Activated CD8-positive, alpha-beta T cell treated with anti-CD3 and anti-CD28 coated beads for 36 hours (primary cell): ENCODE measurements at places on chromosomes 5 and 9. TPM values are rescaled to one million over a fixed set of nuclear protein-coding genes. Genes with fewer than 3 reads are reported as not detected.

The ORM2 gene
- not detected for total RNA-seq

The SEMA6A gene
- total RNA-seq, result not detected

The KIF24 gene
- 5.9 TPM for total RNA-seq

The GTF2H2C gene
- total RNA-seq, result 42.1 TPM

The CAMK4 gene
- total RNA-seq, result 80.7 TPM

The PSMB7 gene
- total RNA-seq, result 170 TPM

The CDKN2A gene
- total RNA-seq, result 2.5 TPM

The GABRA1 gene
- total RNA-seq, result not detected

The PROP1 gene
- not detected for total RNA-seq

The PCDHA6 gene
- not detected for total RNA-seq

The CER1 gene
- not detected for total RNA-seq

The ADGRV1 gene
- not detected for total RNA-seq

The HTR1A gene
- not detected for total RNA-seq

The SYNPO gene
- total RNA-seq, result 0.22 TPM

The SLC25A2 gene
- not detected for total RNA-seq

The DPP7 gene
- 227 TPM for total RNA-seq

The ADRA1B gene
- not detected for total RNA-seq

The CENPK gene
- total RNA-seq, result 79.2 TPM

The SPATA9 gene
- not detected for total RNA-seq

The ABCA1 gene
- total RNA-seq, result 0.20 TPM

The DNAH5 gene
- not detected for total RNA-seq

The OBP2B gene
- not detected for total RNA-seq

The NUTM2G gene
- not detected for total RNA-seq

The CATSPER3 gene
- 0.31 TPM for total RNA-seq

The MAMDC2 gene
- total RNA-seq, result not detected

The FOXD4L4 gene
- not detected for total RNA-seq

The SFXN1 gene
- 491 TPM for total RNA-seq

The GPRIN1 gene
- total RNA-seq, result 1.6 TPM

The CDC20B gene
- not detected for total RNA-seq

The CCDC192 gene
- not detected for total RNA-seq

The MAN1B1 gene
- total RNA-seq, result 33.2 TPM

The CMYA5 gene
- total RNA-seq, result 0.13 TPM

The ARID3C gene
- 0.29 TPM for total RNA-seq

The AUH gene
- total RNA-seq, result 31.1 TPM

The NPM1 gene
- total RNA-seq, result 3,203 TPM

The ITGA1 gene
- 5.1 TPM for total RNA-seq

The GDF9 gene
- 0.90 TPM for total RNA-seq

The LRRC19 gene
- total RNA-seq, result not detected

The RAB24 gene
- total RNA-seq, result 26.6 TPM

The PPP1R26 gene
- total RNA-seq, result 0.58 TPM

The FAM153A gene
- 56.9 TPM for total RNA-seq

The SPINK7 gene
- total RNA-seq, result not detected

The PRDM9 gene
- total RNA-seq, result not detected

The EPB41L4B gene
- total RNA-seq, result 0.34 TPM

The EDIL3 gene
- total RNA-seq, result not detected

The GRAMD2B gene
- 8.4 TPM for total RNA-seq
